ENCODE measurements at places on chromosomes 1 and 21.
A peak's percentile ranks its signal among the peaks of the same experiment; 100 is the strongest.

- DNase-seq, result no peak
Measured at GRCh38 chr21:28421716-28422524, 570.8 kb downstream of the LTN1 start.

DNA sequence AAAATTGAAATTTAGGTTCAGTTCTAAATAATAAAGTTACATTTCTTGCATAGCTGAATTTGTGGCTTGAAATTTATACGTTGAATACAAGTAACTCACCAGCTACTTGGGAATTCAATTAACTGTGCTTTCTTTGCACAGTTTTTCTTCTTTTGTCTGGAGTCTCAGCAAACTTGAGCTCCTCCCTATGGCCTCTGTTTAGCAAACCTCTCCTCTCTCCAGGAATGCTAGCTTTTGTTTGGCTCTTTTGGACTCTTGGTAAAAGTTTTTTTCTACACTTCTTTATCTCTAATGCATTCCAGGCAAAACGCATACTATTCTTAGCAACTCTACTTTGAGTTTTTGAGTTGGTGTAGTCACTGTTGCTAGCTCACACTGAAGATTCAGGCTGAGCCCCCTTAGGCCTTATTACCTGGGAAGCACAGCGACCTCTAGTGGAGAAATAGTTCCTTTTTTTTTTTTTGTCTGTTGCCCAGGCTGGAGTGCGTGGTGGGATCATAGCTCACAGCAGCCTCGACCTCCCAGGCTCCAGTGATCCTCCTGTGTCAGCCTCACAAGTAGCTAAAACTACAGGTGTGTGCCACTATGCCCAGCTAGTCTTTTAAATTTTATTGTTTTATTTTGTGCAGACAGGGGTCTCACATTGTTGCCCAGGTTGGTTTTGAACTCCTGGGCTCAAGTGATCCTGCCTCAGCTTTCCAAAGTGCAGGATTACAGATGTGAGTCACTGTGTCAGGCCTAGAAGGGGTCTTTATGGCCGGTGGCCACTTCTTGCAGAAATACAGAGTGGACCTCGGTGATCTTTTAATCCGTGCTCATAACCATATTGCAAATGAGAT, 61.7 kb downstream of the CASQ2 start:
- DNase-seq, result no peak

DNA sequence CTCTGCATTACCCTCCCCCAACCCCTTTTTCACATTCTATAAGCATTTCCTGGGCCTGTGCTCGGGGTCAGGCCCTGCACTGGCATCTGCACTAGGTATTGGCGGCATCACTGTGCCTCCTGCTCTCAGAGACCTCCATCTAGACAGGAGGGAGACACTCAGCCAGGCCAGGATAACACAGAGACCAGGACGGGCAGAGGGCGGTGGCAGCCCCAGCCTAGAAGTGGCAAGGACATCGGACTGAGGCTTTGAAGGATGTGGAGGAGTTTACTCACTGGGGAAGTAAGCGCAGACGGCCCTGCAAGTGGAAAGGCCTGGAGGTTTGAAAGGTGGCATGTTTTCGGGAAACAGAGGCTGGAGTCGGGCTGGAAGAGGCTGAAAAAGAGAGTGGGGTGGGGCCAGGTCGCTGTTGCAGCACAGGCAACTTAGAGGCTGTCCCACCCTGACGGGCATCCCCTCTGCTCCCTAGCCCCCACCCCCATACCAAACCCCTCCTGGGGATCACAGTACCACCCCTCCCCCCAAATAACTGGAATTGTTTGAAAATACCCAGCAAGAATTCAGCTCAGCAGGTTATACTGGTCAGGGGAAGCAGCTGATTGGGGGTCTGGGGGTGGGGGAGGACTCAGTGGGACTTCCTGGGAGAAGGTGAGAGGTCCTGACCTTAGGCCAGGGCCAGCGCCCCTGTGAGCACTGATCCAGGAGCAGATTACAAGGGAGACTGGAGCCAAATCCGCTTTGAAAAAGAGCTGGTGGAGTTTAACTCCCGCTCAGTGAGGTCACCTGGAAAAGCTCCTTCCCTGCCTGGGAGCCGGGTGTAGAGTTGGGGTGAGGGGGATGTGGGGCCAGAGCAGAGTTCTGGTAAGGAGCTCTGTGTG, 121.8 kb upstream of the WNT4 start:
- no peak for DNase-seq

DNA sequence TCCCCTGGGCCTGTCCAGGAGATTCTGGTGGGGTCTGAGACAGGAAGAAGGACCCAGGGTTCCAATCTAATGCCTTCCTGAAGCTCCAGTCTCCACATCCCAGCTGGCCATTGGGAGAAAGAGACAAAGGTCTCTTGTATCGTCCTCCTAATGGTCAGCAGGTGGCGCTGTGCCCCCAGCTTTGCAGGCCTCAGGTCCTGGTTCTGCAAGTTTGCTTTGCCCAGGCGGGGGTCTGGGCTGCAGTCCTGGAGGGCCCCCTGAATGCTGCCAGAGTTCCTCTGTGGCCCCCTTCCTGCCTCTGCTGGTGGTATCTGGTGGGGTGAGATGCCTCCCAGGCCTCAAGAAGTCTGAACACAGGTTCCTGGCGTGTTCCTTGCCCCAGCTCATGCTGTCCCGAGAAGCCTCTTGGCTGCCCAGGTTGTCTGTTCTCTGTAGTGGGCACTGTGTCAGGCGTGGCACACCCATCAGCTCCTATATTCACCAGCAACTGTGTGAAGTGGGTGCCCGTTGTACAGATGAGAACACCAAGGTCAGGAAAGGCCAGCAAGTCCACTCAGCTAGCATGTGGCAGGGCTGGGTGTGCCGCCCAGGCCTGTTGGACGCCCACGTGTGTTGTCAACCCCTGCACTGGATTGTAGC, 33.8 kb upstream of the CSF3R start:
- DNase-seq, result peak; percentile 23

DNA sequence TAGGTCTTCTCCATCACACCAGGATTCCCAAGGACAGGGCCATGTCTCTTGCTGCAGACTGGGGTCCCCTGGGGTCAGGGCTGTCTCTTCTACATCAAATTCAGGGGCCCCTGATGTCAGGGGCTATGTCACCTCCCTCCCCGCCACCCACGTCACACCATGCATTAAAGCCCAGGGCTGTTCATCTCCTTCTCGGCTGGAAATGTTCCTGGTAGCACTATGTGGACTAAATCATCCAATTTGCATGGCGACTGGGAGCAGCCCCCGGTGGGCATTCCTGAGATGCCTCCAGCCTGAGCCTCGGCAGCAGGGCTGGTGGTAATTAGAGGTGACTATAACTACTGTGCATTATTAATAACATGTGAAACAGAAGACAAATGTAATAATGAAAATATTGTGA, 151.7 kb upstream of the HMGB4 start:
- no peak for DNase-seq

- DNase-seq, result no peak
Measured at GRCh38 chr1:63618011-63618410, 24.8 kb downstream of the PGM1 start.

DNA sequence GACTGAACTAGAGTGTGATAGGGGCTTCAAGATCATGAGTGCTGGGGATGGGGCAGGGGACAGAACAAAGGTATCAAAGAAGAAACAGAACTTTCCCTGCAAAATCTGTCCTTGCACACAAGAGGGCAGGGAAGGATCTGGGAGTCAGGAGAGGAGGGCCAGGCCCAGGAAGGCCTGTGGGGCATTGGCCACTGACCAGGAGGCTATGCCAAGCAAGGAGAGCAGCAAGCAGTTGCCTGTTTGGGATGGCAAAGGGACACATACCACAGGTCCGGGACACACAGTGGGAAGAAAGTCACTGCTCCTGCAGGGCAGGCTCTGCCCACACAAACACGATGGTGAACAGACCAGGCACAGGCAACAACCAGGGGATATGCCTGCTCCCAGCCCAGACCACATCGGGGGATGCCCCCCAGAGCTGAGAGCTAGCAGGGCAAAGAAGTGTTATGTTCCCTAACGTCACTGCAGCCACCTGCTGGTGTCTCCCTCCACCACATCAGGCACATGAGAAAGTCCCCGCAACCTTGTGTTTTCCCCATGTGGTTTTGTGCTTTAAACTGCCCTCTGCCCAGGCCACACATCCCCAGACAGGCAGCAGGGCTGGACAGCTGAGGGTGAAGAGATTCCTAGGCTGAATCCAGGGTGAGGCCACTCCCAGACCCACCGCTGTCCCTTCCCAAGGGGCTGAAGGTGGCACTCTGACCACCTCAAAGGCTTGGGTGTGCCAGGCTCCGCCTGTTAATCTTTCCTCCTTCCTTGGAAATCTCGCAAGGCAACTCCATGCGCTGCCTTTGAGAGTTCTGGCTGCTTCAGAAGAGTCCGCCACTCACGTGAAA, 53.6 kb downstream of the KIF21B start:
- no peak for DNase-seq

GRCh38 chr1:57034713-57035112, 68.9 kb upstream of the C8B start:
- no peak for DNase-seq

DNA sequence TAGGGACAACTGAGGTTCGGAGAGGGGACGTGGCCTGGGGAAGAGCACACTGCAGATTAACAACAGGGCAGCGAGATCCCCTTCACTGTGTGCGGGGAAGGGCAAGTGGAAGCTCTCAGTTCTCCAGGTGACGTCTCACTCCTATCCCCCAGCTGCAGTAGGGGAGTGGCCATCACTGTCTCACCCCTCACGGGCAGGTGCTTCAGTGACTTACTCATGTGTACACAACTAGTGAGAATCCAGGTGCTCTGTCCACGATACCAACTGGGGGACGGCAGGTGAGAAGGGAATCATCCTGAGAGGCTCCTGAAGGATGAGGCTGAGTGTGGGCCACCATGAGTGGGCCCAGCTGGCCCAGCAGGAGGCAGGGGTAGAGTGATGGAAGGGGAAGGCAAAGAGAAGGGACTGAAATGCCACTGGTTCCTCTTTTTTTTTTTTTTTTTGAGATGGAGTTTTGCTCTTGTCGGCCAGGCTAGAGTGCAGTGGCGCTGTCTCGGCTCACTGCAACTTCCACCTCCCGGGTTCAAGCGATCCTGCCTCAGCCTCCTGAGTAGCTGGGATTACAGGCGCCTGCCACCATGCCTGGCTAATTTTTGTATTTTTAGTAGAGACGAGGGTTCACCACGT, 25.9 kb downstream of the RHBG start:
- no peak for DNase-seq

GRCh38 chr1:179217943-179218507, 11.5 kb downstream of the ABL2 start:
- no peak for DNase-seq

GRCh38 chr1:119647228-119647733, 785 bp downstream of the ZNF697 start:
- DNase-seq, result no peak

DNA sequence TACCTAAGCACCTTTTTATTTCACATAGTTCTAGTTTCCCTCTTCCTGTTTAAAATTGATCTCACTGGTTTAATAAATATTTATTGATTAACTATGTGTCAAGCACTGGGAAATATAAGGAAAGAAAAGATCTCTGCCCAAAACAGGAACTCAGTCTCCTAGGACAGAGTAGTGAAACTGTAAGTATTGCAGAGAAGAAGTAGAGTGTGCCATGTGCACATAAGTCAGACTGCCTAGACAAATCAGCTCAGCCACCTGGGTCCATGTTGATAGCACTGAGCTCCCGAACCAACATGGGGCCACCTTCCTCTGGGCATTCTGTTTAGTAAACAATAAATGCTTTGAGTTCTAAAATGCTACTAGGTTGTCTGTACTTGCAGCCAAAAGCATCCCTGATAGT, 9.8 kb upstream of the SSX2IP start:
- no peak for DNase-seq

- DNase-seq, result no peak
Measured at GRCh38 chr1:221093903-221094791, 214.9 kb downstream of the HLX start.

DNA sequence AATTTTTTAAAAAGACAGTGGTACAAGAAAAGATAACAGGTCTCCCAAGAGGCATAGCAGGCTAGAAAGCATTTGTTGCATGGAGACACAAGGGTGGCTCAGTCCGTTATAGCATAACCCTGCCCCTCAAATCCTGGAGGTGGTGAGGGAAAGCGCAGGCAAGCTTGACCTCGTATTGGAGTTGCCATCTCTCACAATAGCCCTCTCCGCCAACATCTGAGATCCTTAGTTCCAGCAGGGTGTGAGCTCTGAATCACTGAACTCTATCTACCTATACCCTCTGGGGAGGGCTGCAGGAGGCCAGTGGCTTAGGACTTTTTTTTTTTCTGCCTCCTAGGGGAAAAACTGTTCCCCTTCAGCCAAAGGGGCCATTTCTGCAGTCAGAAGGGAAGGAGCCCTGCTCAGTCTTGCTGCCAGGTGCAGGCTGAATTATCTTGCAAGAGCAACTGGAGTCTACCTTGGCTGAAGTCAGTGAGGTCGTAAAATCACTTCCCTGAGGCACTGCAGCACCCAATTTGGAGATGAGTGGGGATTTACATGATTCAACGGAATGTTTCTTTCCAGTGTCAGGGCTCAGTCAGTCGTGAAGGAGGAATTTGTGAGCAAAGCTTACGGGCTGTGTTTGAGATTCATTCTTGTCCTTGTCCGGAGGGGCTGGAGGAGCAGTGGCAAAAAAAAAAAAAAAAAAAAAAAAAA, 17.2 kb upstream of the C8A start:
- no peak for DNase-seq

DNA sequence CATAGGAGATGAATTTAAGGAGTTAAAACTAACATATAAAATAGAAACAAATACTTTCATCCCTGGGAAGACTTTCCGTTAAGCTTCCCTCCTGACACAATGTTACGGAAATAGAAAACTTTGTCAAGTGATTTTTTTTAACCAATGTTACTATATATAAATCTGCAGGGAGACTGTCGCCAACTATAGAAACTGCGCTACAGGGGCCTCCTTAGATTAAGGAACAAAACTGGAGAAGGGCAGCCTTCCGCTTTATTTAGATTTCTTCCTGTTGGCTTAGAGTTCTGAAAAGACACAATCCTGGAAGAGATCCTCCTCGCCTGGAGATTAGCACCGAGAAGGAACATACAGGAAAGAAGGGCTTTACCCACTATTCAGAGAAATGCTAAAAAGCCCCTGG, 1.5 kb downstream of the MGST3 start:
- no peak for DNase-seq

DNA sequence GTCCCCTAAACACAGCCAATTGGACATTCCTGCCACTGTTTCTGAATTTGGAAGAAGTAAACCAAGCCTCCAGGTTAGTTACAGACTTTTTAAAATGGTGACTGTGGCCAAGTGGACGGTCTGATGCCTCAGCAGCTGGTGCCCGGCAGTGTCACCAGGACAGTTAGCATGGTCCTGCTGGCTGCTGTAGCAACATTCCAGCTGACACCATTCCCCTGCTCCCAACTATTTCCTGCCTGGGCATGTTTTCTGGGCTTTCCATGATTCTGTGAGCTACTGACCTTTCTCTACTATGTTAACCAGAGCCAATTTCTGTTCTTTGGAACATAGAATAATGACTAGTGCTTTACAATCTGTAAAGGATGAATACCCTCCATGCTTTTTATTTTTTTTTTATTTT, 95.0 kb downstream of the TLR5 start:
- DNase-seq, result peak; percentile 46

GRCh38 chr1:16718908-16719533, 21.3 kb upstream of the RNU1-4 start:
- DNase-seq, result peak; percentile 52

Measured in breast epithelium (tissue), 4 donors.